ENCODE measurements at places on chromosomes 7 and 10.

DNA sequence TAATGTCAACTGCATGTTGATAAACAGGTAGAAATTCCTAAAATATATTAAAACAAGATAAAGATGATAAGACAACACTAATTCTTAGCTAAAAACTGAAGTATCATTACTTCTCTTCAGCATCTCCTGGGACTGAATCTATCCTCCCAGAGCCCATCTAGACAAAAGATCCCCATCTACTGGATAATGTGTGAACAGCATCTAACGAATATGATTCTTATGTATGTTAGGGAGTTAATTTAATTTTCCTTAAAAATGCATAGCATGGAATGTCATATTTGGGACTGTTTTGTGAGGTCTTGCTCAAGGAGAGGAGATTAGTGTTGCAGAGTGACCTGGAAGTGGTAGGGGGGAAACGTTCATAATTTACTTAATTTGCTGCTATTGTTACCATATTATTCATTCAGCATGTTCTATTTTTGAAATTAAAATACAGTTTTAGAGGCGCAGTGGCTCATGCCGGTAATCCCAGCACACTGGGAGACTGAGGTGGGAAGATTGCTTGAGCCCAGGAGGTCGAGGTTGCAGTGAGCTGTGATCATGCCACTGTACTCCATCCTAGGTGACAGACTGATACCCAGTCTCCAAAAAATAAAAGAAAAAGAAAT is 305.1 kb upstream of the CSTF2T start:
- no peaks in the 10 kb centered on the region for H3K36me3 ChIP-seq
- no peak overlapping the region for H3K27ac ChIP-seq
- H3K4me3 ChIP-seq = no peak overlapping the region
- DNase-seq = peak; percentile 69

GRCh38 chr10:114519306-114519669 is 115.0 kb upstream of the AFAP1L2 start:
- peak; percentile 42 for DNase-seq
- H3K27ac ChIP-seq = no peak overlapping the region
- H3K4me3 ChIP-seq = no peak overlapping the region
- no peaks in the 10 kb centered on the region for H3K36me3 ChIP-seq
- peaks cover 5% of the 10 kb centered on the region for H3K4me1 ChIP-seq
- no peaks in the 10 kb centered on the region for H3K27me3 ChIP-seq

- no peak overlapping the region for H3K4me3 ChIP-seq
- no peak overlapping the region for H3K27ac ChIP-seq
- peaks cover 10% of the 10 kb centered on the region for H3K4me1 ChIP-seq
- DNase-seq = no peak
- H3K27me3 ChIP-seq = peaks cover 15% of the 10 kb centered on the region
Observed at GRCh38 chr10:78739444-78740053, 329.2 kb upstream of the ZMIZ1 start.

GRCh38 chr7:47449810-47450590 is 131.9 kb downstream of the TNS3 start:
- no peak overlapping the region for H3K4me3 ChIP-seq
- peak overlapping the region; percentile 73 for H3K27ac ChIP-seq
- peak; percentile 86 for DNase-seq
- peaks cover 8% of the 10 kb centered on the region for H3K36me3 ChIP-seq
- no peaks in the 10 kb centered on the region for H3K27me3 ChIP-seq

DNA sequence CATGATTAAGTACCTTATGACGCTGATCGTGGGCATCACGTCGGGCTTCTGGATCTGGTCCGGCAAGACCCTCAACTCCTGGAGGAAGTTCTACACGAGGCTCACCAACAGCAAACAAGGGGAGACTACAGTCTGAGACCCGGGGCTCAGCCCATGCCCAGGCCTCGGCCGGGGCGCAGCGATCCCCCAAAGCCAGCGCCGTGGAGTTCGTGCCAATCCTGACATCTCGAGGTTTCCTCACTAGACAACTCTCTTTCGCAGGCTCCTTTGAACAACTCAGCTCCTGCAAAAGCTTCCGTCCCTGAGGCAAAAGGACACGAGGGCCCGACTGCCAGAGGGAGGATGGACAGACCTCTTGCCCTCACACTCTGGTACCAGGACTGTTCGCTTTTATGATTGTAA is 2.5 kb downstream of the FZD1 start:
- H3K27me3 ChIP-seq = no peaks in the 10 kb centered on the region
- H3K4me1 ChIP-seq = peaks cover 8% of the 10 kb centered on the region
- peak; percentile 20 for DNase-seq
- peaks cover 2% of the 10 kb centered on the region for H3K36me3 ChIP-seq
- H3K4me3 ChIP-seq = peak overlapping the region; percentile 80

- peaks cover 3% of the 10 kb centered on the region for H3K27me3 ChIP-seq
- DNase-seq = peak; percentile 77
- no peaks in the 10 kb centered on the region for H3K36me3 ChIP-seq
- H3K4me1 ChIP-seq = peaks cover 3% of the 10 kb centered on the region
- no peak overlapping the region for H3K4me3 ChIP-seq
Observed at GRCh38 chr10:59181668-59182067, 5.2 kb downstream of the PHYHIPL start.

DNA sequence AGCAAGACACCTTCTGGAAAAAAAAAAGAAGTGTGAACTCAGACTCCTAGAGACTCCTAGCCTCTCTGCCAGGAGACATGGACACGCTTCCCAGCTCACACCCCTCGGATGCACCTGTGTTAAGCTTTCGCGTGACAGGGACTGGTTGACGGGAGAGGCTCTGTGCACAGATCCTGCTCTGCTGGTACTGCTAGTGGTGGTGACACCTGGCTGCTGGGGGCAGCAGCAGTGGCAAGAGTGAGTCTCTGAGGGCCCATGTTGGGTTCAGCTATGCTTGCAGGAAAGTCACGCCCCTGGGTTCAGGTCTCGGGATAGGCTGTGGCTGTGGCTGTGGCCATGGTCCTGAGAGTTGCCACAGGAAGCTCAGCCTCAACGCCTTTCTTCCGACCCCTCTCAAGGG is 81.1 kb downstream of the XRCC2 start:
- H3K36me3 ChIP-seq = no peaks in the 10 kb centered on the region
- no peak for DNase-seq
- H3K27me3 ChIP-seq = no peaks in the 10 kb centered on the region
- no peak overlapping the region for H3K4me3 ChIP-seq

DNA sequence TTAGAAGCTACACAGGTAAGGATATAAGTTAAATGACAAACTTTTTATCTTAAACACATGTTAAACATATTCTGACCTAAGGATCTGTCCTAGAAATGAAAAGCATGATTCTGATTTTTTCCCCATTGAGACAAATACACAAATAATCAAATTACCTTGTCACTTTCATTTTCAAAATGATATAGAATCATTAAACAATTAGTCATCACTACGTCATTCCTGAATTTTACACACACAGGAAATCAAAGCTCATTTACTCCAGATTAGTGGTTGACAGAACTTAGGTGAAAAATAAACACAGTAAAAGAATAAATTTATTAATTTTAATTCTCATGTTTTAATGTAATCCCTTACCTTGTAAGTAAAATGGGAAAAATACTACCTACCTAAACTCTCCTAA is 89.0 kb downstream of the AASS start:
- H3K27ac ChIP-seq = no peak overlapping the region
- no peaks in the 10 kb centered on the region for H3K27me3 ChIP-seq
- H3K4me1 ChIP-seq = no peaks in the 10 kb centered on the region
- no peak for DNase-seq
- no peak overlapping the region for H3K4me3 ChIP-seq

Data from fibroblast of lung (primary cell).